Thyroid gland (tissue), 4 donors: ENCODE measurements at places on chromosomes 7 and 10. TPM values are rescaled to one million over a fixed set of nuclear protein-coding genes. Genes with fewer than 3 reads are reported as not detected.
A peak's percentile ranks its signal among the peaks of the same experiment; 100 is the strongest.

The ZNF503 gene
- total RNA-seq = 17.1 TPM

The PILRB gene
- 64.4 TPM for total RNA-seq

- DNase-seq = no peak
- H3K4me3 ChIP-seq = no peak overlapping the region
- no peaks in the 10 kb centered on the region for H3K27me3 ChIP-seq
- H3K36me3 ChIP-seq = no peaks in the 10 kb centered on the region
- H3K27ac ChIP-seq = no peak overlapping the region
- no peaks in the 10 kb centered on the region for H3K4me1 ChIP-seq
Measured at GRCh38 chr7:121046893-121047468, 58.5 kb downstream of the CPED1 start.

DNA sequence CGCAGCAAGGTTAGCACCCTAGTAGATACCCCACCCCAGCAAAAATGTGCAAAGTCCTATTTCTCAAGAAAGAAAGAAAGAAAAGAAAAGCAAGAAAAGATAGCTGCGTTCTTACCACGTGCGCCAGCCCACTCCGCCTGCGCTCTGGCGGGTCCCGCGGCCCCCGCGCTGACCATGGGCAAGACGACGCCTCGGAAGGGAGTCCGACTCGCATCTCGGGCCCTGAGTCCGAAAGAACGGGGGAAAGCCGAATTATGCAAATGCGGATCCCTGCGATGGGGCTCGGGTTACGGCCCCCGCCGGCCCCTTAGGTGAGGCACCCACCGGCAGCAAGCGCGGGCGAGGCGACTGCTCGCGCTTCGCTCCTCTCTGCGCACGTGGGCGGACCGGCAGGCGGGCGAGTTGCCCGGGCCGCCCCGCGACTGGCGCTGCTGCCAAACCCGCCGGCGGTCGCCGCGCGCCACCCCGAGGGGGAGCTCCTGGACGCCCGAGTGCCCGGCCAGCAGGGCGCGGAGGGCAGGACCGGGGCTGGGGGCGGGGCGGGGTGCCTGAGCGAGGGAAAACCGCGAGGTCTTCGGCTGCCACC lies 2.4 kb upstream of the EGR2 start:
- peaks cover 36% of the 10 kb centered on the region for H3K4me1 ChIP-seq
- peak; percentile 76 for DNase-seq
- H3K4me3 ChIP-seq = peak overlapping the region; percentile 79
- no peaks in the 10 kb centered on the region for H3K36me3 ChIP-seq

DNA sequence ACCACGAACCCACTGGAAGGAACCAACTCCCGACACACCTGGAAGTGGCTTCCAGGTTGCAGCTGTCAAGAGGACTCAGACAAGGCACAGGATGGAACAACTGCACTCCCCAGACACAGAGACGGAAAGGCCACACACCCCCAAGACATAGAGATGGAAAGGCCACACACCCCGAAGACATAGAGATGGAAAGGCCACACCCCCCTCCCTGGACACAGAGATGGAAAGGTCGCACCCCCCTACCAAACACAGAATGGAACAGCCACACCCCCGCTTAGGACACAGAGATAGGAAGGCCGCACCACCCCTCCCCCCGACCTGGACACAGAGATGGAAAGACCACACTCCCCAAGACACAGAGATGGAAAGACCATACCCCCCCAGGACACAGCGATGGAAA lies 7.6 kb downstream of the ZNF511 start:
- DNase-seq = no peak
- H3K27ac ChIP-seq = no peak overlapping the region
- no peaks in the 10 kb centered on the region for H3K36me3 ChIP-seq
- H3K4me3 ChIP-seq = no peak overlapping the region

GRCh38 chr10:104819731-104820130 lies 178.6 kb downstream of the SORCS3 start:
- H3K4me3 ChIP-seq = no peak overlapping the region
- no peak for DNase-seq
